ENCODE measurements at places on chromosomes 6 and 20.

DNA sequence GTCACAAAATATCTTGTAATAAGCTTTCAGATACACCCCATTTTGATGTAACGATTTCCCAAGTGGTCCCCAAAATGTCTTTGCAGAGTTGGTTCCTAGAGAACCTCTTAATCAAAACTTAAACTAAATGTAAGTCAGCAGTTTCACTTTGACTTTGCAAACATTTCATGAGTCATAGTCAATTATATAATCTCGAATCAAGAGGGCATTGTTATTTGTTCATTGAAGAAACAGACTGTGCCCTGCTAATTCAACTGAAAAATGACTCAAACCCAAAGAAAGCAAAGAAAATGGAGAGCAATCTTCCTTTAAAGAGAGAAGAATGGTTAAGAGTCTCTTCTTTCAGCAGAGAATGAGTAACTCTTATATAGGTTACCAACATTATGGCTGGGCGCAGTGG is 58.3 kb downstream of the IPCEF1 start:
- no peak for DNase-seq

DNA sequence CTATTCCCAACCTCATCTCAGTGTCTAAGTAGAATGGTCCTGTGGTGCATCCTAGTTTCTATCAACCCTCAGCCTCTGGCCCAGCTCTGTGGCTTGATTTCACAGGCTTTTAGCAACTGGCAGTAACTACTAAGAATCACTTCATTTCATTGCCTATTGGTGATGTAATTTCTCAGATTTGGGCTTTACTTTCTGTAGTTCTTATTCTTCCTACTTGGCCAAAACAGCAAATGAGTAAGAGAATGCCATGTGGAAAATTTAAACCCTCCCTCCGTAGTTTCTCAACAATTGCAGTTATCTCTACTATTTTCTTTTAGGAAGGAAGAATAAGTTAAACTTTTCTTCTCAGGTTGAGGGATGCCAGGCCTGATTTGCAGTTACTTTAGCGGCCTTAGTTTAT is 387.3 kb downstream of the CDKAL1 start:
- DNase-seq: no peak

GRCh38 chr20:33840160-33840559 is 29.0 kb downstream of the CHMP4B start:
- DNase-seq: no peak

DNA sequence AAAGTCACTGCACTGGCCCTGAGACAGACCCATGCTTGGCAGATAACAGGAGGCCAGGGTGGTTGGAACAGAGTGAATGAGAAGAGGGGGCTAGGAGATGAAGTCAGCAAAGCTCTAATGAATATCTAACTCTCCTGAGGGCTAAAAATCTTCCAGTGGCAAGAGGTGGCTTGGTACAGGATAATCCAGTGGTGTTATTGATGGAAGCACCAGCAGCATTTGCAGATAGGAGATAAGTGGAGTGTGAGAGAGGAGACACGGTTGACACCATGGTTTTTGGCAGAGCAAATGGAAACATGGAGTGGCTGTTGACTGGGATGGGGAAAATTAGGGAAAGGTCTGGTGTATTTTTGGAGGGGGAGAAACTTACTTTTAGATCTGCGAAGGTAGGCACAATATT is 363.0 kb downstream of the ARHGAP18 start:
- no peak for DNase-seq

DNA sequence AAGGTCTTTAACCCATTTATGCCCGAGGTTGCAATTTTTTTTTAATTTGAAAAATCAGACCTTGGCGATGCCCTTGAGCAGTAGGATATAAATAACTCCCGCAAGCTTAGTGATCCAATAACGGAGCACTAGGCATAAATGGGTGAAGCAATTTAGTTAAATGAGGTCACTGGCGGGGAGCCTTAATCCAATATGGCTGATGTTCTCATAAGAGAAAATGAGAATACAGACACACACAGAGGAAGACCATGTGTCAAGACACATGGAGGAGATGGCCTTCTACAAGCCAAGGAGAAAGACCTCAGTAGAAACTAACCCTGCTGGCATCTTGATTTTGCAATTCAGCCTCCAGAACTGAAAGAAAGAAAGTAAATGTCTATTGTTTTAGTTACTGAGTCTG is 735 bp downstream of the SIRPG start:
- DNase-seq: no peak

DNA sequence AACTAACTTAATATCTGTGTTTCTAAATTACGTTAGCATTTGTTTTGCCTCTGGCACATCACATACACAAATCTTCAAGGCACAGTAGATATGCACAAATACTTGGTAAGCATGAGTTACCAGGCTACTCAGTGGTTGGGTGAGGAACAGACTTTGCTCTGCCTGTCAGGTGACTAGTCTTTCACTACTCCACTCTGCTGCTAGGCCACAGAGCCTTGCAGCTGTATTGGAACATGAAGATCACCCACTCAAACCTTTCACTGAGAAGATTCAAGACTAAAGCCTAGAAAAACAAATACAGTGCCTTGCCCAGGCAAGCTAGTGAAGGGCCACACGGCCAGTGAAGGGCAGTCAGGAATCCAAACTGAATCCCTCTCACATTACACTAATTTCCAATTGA is 47.0 kb downstream of the DTNBP1 start:
- DNase-seq: no peak

GRCh38 chr6:18186540-18187250 is 31.5 kb downstream of the KDM1B start:
- DNase-seq: no peak

- DNase-seq: peak; percentile 13
These were observed 142.0 kb downstream of the UST start for GRCh38 chr6:148888856-148889255.

GRCh38 chr6:1412901-1413300 is 23.5 kb downstream of the FOXF2 start:
- no peak for DNase-seq

DNA sequence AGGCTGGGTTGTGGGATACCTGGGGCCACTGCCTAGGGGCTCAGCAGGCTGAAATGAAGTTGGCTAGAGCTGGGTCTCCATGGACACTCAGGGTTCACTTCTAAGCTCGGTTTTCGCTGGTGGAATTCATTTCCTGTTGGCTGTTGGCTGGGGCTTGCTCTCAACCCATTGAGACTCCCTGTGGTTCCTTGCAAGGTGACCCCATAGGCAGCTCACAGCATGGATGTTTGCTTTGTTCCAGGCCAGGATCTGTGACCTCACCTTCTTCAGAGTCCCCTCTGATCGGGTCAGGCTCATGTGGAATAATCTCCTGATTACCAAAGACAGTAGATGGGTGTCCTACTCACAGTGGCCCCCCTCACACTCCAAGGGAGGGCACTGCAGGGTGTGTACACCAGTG is 229.3 kb downstream of the QKI start:
- no peak for DNase-seq

DNA sequence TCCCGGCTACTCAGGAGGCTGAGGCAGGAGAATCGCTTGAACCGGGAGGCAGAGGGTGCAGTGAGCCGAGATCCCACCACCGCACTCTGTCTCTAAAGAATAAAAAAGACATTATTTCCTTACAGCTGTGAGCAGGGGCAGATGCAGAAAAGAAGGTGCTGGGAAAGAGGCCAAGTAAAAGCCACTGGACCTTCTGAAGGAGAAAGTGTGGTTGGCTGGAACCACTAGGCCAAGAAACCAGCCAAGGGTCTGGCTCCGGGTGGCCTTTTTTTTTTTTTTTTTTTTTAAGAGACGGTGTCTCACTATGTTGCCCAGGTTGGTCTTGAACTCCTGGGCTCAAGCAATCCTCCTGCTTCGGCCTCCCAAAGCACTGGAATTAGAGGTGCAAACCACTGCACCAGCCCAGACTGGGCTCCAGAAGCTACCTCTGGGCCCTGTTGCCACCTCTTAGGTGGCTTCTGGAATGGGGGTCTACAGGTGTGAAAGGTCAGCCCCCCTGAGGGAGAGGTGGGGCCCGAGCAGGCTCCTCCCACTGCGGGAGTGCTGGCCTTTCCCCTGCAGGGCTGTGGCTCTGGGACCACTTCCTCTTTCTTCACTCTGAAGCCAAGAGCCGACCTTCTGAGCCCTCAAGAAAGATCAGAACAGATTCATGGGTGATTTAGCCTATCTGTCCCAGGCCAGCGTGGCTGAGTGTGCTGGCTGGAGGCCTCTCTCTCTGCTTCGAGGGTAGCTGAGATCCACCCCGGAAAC is at the start of gene FGD2:
FGD2 (plus strand) TSS at position 595 of the 750 bp plus-strand sequence. CDS start 163 bp downstream, outside the sequence.
- no peak for DNase-seq

DNA sequence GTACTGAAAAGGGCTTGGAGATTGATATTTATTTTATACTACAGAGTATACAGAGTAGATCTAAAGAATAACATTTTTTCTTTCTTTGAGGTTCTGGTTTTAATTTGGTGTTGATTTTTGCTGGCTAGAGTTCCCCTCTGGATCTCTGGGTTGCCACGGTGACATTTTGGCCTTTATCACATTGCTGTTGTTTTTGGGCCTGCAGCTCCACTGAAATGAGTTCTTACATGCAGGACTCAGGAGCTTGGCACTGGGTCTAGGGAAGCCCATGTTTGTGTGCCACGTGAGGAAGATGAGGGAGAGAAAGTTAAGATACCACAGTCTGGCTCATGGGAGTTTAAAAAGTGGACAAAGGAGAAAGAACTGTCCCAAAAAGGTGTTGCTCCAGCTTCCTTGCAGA is 7.4 kb upstream of the TFAP2C start:
- no peak for DNase-seq

GRCh38 chr6:163730246-163731210 is 316.0 kb downstream of the QKI start:
- DNase-seq: no peak

DNA sequence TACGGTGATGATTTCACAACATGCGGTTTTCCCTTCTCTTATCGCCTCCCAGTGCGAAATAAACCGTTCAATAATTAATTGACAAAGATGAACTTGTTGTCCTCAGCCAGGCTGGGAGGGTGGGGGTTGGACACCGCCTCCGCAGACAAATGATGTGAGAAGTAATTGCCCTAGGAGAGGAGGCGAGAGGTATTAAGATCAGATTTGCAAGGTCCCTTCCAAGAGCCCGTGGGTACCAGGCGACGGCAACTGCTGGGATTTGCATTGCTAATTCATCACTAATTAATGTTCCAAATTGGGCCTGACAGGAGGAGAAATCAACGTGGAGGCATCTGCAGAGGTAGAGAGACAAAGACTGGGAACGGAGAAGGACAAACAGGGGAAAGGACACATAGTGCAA is 90.2 kb upstream of the CCDC167 start:
- no peak for DNase-seq

GRCh38 chr6:92427453-92427852 is 991.9 kb downstream of the EPHA7 start:
- no peak for DNase-seq

GRCh38 chr6:14134211-14134910 is 16.8 kb downstream of the CD83 start:
- DNase-seq: peak; percentile 17

DNA sequence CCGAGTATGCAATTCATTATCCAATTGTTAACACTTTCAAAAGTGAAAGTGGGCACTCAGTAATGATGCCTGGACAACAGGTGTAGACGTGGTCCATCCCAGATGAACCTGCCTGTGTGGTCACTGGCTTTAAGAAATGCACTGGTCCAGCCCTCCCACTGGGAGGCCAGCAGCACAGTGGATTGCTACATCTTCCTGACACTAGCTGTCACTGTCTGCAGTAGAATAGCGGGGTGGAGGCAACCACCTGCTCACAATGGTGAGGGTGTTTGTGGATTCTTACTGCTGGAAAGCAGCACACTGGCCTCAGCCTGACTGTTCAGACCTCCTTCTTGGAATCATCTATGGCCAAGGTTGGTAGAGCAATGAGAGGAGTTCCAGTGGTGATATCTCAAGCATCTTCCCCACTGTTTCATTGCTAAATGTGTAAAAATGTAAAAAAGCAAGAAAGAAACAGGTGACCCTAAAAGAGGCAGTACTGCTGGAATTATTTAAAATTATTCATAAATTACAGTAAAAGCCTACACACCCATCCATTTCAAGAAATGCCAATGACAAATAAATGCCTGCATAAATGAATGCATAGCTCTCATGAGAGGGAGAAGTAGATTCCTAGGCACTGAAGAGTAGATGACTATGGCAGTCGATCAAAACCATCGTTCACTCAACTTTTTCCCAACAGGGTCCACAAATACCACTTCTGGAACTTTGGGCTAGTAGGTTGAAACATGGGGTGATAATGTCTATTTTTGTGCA is 228.0 kb upstream of the PLN start:
- DNase-seq: no peak

DNA sequence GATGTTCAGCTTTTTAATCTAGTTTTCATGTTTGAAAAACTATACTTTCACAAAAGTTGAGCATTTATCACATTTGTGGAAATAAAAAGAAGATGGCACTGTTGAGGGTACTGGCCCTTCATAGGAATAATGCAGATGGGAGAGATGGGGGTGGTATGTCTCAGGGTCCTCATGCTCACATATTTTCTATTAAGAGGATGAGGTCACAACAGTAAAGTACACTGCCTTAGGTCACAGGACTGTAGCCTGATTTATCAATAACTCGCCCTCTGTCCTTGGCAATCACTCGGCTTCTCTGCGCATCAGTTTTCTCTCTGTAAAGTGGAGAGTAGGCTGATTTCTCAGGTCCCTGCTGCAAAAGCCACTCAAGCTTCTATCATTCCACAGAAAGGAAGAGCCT is 55.9 kb downstream of the PPP1R3G start:
- no peak for DNase-seq

- DNase-seq: no peak
These were observed 636.8 kb downstream of the PRKN start for GRCh38 chr6:162090734-162091133.

DNA sequence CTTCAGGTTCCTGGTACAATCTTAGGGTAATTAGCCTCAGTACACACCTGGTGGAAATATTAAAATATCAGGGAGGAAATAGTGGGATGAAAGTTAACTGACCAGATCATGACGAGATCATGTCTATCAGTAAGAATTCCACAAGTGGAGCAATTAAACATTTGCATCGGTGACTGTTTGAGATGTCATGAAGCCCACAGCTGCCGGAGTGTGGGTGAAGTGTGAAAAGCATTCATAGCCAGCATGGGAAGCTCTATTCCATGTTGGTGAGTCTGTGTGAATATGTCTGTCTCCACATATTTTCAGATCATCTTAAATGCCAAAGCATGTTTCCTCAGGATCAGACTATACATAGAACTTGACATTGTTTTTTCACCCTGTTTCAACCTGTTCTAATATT is 142.8 kb downstream of the IPCEF1 start:
- DNase-seq: no peak

DNA sequence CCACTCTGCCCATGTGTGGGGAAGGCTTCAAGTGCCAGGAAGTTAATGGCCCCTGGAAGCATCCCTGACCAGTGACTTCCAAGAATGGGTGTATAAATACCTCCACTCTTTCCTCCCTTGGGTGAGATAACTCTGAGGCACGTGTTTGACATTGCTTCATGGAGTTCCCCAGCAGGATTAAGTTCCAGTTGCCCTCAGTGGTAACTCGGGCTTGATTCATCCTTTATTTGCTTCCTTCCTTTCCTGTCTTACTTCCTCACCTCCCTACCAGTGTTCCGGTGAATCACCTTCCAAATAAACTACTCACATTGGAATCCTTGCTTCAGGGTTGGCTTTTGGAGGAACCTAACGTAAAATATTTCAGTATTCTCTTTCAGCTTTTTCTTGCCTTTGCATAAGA is 84.6 kb upstream of the JAG1 start:
- no peak for DNase-seq

GRCh38 chr6:157912326-157912725 is 69.3 kb upstream of the SYNJ2 start:
- no peak for DNase-seq

Measured in ecto neural progenitor cell (in vitro differentiated cells).